ENCODE measurements at places on chromosomes 5 and 9.

- DNase-seq, result no peak
Measured at GRCh38 chr9:89916001-89916597, 311.3 kb downstream of the GADD45G start.

GRCh38 chr5:129771058-129771838 is 23.4 kb downstream of the MINAR2 start:
- peak; percentile 13 for DNase-seq

DNA sequence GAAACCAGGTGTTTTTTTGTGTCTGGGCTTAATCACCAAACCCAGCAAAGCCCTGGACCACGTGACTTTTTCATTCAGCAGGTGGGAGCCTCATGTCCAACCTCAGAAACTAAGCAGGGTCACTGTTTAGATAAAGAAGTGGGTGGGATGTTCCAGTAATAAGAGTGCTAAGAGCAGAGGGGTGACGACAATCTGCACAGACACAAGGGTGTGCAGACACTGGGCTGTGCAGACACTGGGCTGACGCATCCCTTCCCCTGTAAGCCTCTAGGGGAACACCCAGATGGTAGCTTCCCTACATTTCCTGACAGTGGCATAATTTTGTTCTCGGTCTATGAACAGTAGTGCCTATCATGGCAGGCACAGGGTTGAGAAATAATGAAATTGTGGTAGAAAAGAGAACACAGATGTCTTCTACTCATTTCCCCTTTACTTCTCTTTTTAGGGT is 85.1 kb downstream of the SAXO1 start:
- DNase-seq, result no peak

GRCh38 chr9:17905366-17905765 is 326.5 kb downstream of the SH3GL2 start:
- no peak for DNase-seq

GRCh38 chr5:80101993-80102392 is 66.8 kb downstream of the THBS4 start:
- DNase-seq, result no peak

DNA sequence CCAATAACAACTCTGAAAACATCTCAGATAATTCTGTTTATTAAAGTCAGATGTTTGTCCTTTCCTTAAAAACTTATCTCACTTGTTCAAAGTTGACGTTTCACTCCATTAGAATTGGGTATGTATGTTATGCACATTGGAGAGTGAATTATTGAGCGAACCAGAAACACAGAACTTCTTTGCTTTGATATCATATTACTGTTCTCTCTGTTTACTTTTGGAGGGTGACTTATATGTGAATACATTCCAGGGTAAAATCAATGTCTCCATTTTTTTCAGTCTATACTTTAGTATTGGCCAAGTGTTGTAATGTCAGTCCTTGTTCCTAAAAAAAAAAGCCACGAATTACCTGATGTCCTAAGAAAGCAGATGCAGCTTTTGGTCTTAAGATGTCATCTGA is 307.4 kb downstream of the CSNK1G3 start:
- DNase-seq, result no peak

DNA sequence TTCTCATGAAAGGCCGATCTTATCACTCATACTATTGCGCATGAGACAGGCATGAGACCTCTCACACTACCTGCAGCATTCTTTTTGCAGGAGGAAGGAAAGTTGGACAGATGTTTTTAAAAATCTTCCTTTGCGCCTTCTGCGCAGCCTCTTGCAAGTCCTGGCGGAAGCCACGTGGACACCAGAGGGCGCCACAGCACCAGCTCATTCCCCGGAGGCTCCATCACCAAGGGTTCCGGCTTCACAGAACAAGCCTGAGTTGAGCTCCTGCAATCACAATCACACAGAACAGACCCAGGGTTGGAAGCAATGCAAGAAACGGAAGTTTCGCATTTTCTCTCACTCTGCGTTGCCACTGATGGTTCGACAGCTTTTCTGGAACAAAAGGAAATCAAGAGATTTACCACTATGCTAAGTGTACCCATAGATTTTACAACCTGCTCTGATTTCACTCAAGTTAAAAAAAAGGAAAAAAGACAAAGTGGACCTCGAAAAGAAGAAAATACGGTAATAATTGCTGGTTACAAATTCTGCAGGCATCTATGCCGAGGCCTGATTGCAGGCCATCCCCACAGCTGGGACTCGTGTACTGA is 304.7 kb upstream of the MSX2 start:
- DNase-seq, result peak; percentile 76

Data from K562 (cell line).